ENCODE measurements at places on chromosomes 5 and 9.

GRCh38 chr5:139193928-139194327 is 4.2 kb downstream of the SIL1 start:
- DNase-seq: no peak

GRCh38 chr5:3197304-3198073 is 398.1 kb upstream of the IRX1 start:
- DNase-seq: no peak

DNA sequence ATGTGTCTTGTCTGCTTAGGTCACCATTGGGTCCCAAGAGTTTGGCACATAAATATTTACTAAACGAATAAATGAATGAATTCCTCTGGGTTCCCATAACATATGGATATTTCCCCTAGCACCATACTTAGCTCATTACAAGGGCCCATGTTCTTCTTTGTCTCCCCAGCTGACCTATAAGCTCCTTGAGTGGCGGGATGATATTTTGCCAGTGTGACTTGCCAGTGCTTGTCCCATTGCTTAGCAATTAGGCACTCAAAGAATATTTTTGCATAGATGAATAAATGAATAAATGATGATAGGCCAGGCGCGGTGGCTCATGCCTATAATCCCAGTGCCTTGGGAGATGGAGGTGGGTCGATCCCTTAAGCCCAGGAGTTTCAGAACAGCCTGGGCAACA is 16.9 kb upstream of the CTNNA1 start:
- DNase-seq: no peak

- DNase-seq: no peak
Measured at GRCh38 chr5:68233075-68233474, 17.5 kb downstream of the PIK3R1 start.

GRCh38 chr5:173065155-173065554 is 9.0 kb downstream of the CREBRF start:
- no peak for DNase-seq

DNA sequence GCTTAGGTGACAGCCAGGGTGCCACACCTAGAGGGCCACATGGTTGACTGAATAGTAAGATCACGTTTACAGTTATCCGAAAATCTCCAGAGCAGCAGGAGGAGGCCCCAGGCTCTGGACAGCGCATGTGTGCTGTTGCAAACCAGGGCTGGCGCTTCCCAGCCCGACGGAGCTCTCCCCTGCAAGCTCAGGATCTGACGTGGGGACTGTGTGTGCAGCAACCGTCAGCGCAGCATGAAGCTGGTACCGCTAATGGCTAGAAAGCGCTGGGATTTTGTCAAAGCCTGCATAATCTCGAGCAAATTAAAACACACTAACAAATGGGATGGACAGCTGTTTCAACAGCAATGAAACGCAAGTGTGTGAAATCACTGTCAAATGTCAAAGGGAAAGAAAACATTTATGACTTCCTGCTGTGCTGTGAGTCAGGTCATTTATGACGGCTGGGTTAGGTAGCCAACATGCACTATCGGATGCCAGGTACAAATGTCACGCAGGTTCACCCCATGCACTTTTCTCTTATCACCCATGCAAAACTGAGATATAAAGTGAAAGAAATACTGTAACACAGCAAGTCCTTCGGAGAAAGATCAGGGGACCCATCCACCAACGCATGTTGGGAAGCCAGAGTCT is 7.5 kb downstream of the SURF4 start:
- DNase-seq: no peak

DNA sequence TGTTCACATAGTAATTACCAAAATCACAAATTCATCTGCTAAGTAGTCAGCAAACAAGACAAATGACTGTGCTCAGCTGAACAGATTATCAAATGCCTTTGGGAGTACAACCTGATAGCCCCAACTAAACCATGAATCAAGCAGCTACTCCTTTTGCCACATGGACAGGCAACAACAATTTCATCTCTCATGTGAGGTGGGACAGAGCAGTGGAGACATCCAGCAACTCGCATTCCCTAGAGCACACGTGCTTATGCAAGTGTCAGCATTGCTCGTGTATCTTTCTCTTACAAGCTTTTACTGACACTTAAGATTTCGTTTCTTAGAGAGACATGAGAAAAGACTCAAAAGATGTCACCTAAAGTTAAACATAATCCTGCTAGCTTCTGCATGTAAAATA is 42.7 kb upstream of the PPP2R2B start:
- DNase-seq: no peak
